ENCODE measurements at places on chromosomes 4 and X.
A peak's percentile ranks its signal among the peaks of the same experiment; 100 is the strongest.

DNA sequence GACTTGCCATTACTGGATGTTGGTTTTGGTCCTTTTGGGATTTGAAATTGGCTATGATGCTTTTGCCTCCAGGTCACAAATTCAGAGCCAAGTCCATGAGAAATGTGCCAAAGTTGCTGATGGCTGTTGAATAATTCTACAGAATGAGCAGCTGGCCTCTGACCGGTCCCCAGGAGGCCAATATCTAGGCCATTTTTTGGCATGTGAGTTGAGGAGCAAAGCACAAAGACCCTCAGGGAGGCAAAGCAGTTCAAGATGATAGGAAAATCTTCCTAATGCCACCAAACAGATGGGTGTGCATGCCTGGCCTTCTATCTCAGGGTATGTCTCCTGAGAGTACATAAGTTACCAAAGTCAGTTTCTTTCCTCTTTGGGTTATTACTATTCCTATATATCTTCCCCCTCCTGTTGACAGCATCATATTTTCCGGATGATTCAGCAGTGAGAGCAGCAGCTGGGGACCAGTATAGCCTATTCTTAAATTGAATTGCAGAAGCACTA, 44.4 kb downstream of the SEL1L3 start:
- DNase-seq = peak; percentile 29

- no peak for DNase-seq
Observed at GRCh38 chrX:20394451-20394850, 127.7 kb upstream of the RPS6KA3 start.

DNA sequence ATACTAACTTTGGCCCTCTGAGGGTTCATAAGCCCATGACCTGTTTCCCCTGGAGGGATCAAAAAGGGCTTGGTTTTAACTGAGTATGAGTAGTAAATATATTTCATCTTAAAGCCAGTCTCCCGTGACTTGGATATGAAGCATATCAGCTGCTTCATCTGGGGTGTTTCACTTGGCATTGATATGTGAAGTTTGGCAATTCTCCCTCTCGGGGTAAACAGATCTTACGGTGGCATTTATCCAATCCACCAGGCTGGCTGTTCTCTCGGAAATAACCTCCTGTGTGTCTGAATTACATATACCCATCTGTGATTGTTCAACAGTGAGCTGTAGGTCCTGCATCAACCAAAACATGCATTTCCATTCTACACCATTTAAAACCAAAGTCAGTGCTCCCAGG, 130.7 kb downstream of the ADAM29 start:
- DNase-seq = no peak

DNA sequence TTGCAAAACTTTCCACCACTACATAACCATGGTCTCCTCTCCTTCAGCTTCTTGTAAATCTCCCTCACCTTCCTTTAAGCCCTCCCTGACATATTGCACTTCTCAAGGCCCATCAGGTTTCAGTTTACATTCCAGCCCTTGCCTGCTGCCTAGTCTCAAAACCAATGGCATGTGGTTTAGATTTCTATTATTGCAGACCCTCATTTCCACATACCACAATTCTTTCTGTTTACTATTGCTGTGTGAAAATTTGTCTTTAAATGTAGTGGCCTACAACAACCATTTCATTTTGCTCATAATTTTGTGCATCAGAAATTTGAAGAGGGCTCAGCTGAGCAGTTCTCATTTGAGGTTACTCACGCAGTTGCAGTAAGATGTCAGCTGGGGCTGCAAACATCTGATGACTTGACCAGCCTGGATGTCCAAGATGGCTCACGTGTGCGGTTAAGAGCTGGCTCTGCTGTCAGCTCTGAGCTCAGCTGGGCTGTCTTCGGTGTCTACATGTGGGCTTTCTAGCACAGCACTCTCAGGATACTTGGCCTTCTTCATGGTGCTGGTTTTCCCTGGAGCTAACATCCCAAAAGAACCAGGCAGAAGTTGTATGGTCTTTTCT, 29.9 kb upstream of the SOD3 start:
- DNase-seq = no peak

- DNase-seq = no peak
Observed at GRCh38 chr4:144302704-144303536, 162.4 kb upstream of the GYPA start.

DNA sequence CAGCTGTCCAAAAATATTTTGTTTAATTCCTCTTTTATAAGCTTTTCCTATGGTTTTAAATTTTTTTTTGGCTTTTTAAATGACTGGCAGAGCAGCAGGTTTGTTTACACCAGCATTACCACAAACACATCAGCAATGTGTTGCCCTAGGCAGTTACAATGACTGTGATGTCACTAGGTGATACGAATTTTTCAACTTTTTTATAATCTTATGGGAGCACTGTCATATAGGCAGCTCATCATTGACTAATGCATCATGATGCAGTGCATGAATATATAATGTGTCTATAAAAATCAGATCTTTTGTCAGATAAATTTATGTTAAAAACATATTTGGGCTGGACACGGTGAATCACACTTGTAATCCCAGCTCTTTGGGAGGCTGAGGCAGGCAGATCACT, 231.6 kb upstream of the SLIT2 start:
- DNase-seq = no peak

DNA sequence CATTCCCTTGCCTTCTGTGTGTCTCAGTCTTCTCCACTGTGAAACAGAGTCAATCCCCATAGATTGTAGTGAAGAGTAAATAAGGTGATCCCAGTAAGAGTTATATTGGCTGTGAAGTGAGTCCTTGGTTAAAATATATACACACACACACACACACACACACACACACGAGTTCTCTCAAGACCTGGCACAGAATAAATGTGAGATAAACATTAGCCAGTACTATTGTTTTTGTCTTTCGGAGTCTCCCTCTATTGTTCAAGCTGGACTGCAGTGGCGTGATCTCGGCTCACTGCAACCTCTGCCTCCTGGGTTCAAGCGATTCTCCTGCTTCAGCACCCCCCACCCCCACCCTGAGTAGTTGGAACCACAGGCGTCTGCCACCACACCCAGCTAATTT, 44.8 kb upstream of the FAM156A start:
- no peak for DNase-seq

DNA sequence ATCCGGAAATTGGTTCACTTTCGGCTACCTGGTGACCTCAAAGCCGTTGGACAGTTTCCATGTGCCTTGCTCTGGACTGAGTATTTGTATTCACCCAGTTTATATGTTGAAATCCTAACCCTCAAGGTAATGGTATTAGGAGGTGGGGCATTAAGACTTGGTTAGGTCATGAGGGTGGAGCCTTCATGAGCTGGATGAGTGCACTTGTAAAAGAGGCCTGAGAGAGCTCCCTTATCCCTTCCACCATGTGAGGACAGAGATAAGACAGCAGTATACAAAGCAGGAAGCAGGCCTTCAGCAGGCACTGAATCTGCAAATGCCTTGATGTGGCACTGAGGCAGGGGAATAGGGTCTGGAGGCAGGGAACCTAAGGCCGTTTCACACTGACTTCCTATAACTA, 5.3 kb upstream of the OPHN1 start:
- no peak for DNase-seq
